ENCODE measurements at places on chromosomes 3 and 15.
A peak's percentile ranks its signal among the peaks of the same experiment; 100 is the strongest.

GRCh38 chr3:122233101-122233952 is 49.9 kb downstream of the CASR start:
- peak; percentile 47 for DNase-seq

GRCh38 chr15:38252481-38253350 is at the start of gene SPRED1:
Gene SPRED1 (plus strand): TSS chr15:38252836. CDS start chr15:38253186, 350 bp downstream.
- peak; percentile 51 for DNase-seq

DNA sequence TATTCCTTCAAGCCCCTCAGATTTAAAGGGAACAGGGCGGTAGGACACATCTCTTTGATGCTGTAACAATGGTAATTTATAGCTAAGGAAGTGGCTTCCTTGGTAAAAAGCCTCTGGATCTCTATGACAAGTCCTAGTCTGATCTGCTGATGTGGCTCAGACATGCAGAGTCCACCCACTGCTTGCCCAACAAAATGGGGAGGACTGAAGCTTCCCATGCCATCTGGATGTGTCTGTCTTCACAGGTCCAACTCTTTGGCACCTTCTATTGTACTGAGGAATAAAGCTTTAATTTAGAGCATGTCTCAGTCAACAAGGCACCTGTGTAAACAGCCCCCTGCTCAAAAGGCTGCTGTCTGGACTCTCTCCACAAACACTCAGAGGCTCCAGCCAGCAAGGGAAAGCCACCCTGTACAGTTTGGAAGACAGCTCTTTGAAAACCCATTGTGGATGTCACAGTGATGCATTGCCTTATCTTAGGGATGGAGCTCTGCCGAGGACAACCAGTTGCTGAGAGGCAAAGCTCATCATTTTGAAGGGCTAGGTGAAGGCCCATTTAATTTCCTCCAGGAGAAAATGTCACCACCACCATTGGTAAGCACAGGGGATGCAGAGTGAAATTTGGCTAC is 348.6 kb upstream of the GRM7 start:
- no peak for DNase-seq

DNA sequence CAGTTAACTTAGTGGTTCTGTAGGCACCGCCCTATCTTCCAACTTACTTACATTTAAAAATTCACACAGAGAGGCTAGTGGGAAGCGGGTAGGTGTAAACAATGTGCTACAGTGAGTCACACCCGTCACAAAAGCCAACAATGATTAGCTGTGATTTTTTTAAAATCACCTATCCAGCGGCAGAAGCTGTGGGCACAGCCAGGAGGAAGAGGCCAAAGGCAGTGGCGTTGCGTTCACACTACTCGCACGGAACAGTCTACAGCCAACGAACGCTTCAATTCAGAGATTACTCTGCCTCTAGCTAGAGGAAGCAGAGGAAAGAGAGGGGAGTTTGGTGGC is 2.5 kb upstream of the NLGN1 start:
- no peak for DNase-seq

DNA sequence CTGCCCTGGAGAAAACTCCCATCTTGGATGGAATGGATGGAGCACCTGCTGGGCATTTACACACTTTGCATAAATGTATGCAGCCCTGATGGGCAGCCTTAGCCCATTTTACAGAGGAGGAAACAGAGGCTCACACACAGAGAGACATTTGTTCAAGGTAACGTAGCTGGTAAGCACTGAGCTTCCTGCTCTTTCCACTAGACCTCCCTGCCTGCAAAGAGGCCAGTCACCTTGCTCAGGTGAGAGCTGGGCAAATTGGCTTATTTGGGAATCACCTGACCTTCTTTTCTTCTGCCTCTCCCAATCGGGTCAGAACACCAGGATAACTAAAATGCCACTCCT is 51.4 kb upstream of the FLNB start:
- DNase-seq = no peak

DNA sequence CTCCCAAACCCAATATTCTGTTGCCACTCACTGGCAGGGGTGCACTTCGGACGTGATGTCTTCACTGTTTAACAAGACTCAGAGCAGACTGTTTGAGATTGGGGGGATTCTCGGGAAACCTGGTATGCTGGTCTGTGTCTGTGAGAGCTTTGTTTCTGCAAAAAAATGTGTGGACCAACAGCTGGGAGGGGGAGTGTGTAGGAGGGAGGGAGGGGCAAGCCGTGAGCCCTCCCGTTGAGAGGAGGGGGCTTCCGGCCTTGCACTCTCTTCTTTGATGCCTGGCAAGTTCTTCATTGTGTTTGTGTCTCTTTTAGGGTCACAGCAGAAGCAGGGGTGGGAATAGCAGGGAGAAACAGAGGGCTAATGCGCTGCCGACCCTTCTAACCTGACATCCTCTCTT is 74.9 kb upstream of the NDN start:
- no peak for DNase-seq

DNA sequence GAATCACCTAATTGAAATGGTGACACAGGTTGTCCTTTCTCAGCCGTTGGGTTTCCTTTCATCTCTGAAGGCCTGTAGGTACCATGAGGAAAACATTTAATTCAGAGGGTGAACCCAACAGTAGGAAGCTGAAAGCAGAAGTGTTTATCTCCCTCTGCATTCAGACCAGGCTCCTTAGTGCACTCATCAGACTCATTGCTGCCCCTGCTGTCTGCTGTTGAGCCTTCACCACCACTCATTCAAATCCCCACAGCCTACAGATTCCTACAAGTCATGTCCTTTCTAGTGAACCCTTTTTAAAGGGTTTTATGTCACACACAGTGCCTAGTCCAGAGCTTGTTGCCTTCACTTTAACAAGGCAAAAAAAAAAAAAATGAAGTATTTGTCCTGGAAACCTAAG is 13.4 kb downstream of the WDR48 start:
- DNase-seq = peak; percentile 15

DNA sequence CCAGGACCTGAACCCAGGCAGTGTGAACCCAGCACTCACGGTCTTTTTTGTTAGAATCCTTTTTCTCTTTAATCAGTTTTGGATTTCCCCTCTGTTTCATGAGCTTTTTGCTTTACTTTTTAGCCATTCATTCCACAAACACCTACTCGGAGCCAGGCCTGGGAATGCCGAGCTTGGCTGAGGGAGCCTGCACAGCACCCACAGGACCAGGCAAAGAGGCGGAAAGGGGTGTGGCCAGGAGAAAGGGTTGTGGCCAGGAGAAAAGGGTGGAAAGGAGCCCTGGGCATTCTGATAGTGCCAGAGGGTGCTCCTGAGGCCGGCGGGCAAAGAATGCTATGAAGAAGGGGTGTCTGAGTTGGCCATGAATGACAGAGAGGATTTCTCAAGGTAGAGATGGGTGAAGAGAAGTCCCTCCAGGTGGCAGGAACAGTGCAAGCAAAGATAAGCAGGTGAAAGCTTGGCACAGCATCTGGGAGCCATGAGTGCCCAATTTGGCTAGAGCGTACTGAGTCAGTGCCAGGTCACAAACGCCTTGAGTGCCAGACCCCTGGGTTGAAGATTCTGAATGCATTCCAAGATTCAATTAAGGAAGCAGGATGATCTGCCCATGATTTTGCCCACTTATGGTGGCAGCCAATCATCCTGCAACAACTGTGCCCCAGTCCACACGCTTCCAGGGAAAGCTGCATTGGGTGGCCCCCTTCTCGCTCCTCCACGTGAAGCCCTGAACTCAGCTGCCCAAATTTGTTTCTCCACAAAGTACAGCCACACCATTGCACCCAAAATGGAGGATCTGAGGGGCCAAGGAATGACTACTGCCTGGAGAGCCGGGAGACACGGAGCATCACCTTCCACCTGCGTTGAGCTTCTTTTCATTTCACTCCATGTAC is 157.2 kb downstream of the XXYLT1 start:
- DNase-seq = no peak

- DNase-seq = no peak
These were observed 61.9 kb upstream of the RASGRP1 start for GRCh38 chr15:38626443-38627050.

DNA sequence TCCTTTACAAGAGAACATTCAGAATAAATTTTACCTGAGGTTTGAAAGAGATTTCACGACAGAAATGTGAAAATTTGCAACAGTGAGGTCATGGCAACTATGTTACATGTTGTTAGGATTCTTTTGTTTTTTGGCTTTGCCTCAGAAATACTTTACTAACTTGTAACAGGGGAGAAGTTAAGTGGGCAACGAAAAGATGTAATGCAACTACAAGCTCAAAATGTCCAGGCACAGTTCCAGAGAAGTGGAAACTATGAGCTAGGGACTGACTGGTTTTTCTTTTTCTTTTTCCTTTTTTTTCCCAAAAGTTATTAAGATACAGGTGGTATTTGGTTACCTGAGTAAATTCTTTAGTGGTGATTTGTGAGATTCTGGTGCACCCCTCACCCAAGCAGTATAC is 111.5 kb upstream of the PPP2R3A start:
- DNase-seq = no peak

DNA sequence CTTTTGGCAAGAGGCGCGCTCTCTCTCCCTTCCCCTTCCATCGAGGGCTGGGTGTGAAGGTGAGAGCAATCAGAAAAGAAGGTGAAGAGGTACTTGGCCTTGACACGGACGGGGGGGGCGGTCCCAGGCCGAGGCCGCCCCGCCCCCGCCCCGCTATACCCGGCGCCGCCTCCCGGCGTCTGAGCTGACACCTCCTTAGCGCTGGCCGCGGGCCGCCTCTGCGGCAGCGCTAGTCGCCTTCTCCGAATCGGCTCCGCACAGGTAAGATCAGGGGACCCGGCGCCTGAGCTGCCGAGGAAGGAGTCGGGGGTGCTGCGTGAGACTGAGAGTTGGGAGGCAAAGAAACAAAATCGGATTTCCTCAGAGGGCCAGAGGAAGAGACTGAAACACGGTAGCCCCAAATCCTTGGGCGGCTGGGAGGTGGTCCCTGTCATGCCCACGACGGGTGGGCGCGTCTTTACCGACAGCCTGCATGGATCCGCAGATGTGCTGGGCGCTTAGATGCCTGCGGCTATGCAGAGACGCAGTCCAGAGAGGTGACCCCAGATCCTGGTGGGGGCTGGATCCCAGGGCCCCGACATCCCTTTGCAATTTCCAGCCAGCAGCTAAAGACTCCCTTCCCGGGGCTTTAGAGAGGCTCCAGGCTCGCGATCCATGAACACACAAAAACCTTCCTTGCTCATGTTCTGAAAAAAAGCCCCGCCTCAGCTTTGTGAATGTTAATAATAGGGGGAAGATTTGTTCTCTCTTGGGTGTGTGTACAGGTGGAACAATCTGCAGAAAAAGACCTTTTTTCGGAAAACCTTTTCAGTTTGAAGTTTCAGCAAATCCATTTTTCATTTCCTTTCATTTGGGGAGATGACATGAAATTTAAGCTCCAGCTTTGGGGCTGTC is at the start of gene ENTPD3:
TSS of gene ENTPD3 (plus strand) at position 184 of the 894 bp plus-strand sequence. CDS start 874 bp downstream, outside the sequence.
- DNase-seq = peak; percentile 17

DNA sequence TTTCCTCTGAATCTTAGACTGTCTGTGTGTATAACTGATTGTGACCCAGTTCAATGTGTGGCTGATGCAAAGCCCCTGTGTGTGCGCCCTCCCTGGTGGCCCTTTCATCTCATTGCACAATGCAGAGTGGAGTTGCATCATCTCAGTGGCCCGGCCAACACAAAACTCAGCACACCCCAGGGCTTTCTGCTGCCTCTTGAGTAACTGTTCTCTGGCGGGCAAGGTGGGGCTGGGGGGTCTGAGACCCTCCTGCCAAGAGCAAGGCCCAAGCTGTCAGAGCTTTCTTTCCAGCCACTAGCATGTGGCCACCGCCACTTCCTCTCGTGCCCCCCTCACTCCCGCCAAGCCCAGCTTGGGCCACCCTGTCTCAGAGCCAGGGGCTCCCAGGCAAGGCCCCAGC is 80.7 kb upstream of the ALDH1L1 start:
- DNase-seq = no peak

- no peak for DNase-seq
These were observed 16.6 kb upstream of the LRRK1 start for GRCh38 chr15:100902436-100903167.

- no peak for DNase-seq
These were observed 64.3 kb downstream of the FNDC3B start for GRCh38 chr3:172103724-172104123.

DNA sequence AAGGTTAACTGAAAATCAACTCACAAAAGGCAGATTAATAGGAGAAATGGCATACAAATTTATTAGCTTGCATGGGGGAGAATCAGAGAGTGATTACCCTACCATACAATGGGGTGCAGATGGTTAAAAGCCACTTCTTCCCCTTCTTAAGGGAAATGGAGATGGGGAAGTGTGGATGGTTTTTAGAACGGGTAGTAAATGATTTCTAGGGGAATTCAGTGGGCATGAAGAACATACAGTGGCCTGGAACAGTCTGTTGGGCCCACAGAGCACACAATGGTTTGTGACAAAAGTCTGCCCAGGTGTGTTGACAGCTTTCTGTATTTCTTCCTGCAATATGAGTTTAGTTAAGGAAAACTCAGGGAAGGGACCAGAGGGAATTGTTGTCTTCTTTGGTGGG is 61.0 kb downstream of the C3orf80 start:
- no peak for DNase-seq

- DNase-seq = no peak
These were observed 280.9 kb upstream of the KCNMB2 start for GRCh38 chr3:178255315-178255714.

DNA sequence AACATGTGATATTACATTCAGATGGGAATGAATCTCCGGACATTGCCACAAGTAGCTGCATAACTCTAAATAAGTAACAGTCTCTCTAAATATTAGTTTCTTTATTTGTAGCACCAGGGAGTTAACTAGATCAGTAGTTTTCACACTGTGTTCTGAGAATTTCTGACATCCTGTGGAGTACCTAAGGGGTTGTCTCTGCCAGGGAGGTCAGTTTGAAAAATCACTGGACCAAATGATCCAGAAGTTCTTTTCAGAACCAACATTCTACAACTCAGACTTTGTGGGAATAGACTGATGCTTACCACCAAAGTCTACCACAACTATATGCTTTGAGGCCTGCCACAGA is 9.0 kb upstream of the ILDR1 start:
- DNase-seq = no peak

- DNase-seq = peak; percentile 67
These were observed 769.5 kb downstream of the TUSC7 start for GRCh38 chr3:117479095-117479494.

- no peak for DNase-seq
These were observed 565.1 kb downstream of the ZNF385D start for GRCh38 chr3:21185816-21186314.

DNA sequence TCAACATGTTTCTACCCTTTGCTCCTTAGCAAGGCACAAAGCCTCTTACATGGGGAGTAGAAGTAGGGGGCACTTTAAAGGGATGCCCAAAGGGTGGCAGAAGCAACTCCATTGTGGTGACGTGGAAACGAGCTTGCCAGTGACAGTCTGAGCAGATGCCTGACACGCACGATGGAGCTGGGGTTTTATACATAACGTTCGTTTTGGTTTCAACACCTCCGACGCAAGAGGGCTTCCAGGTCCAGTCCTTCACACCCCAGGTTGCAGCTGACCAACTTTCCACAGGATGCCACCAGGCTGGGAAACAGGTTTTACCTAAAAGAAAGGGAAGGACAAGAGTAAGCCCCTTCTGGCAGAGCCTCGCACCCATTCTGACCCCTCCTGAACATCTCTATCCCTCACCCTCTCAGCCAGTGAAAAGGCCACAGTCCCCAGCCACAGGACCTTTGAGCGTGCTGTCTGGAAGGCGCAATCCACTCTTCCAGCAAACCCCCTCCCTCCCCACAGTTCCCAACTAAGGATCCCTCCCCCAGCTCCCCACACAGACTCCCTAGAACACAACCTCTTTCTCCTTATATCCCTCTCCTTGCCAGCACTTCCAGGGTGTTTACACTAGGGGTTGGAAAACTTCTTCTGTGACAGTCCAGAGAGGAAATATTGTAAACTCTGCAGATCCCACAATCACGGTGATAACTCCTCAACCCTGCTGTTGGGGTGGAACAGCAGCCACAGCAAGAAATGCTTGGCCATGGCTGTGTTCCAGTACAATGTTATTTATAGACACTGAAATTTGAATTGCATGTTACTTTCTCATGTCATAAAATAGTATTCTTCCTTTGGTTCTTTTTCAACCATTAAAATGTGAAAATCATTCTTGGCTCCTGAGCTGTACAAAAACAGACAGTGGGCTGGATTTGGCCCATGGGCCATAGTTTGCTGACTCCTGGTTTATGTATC is 36.2 kb downstream of the FAM174B start:
- no peak for DNase-seq
